ENCODE measurements at places on chromosomes 7 and 10. TPM values are rescaled to one million over a fixed set of nuclear protein-coding genes. Genes with fewer than 3 reads are reported as not detected.

ATAD1 gene
- 53.0 TPM for total RNA-seq

ZNF727 gene
- total RNA-seq: 0.12 TPM

- no peak for DNase-seq
Observed at GRCh38 chr10:23834091-23834490, 374.8 kb upstream of the KIAA1217 start.

- DNase-seq: no peak
Observed at GRCh38 chr10:71496927-71497762, 100.4 kb downstream of the CDH23 start.

DNA sequence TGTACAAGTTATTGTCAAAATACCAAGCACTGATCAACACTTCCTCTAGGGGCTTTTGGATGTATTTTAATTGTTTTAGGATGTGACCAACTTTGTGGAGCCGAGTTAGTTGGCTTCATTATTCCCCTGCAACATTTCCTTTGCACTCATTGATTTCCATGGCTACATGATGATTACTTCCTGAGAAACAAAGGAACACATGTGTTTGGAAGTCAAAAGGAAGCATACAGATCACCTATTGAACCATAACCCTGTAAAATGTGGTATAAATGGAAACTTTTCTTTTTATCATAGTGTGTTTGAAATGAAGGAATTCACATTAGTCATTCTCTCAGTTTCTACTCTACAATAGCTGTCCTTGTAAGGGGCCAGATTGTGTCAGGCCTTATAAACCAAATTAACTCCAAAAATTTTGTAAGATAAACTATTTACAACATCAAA lies 32.2 kb upstream of the EXOC6 start:
- no peak for DNase-seq

- DNase-seq: peak; percentile 72
Observed at GRCh38 chr7:73718905-73719805, at the start of gene STX1A. STX1A (minus strand) TSS chr7:73719669; CDS start chr7:73719631, 38 bp downstream.

GRCh38 chr7:157560258-157560654 lies 223.5 kb downstream of the DNAJB6 start:
- DNase-seq: no peak

DNA sequence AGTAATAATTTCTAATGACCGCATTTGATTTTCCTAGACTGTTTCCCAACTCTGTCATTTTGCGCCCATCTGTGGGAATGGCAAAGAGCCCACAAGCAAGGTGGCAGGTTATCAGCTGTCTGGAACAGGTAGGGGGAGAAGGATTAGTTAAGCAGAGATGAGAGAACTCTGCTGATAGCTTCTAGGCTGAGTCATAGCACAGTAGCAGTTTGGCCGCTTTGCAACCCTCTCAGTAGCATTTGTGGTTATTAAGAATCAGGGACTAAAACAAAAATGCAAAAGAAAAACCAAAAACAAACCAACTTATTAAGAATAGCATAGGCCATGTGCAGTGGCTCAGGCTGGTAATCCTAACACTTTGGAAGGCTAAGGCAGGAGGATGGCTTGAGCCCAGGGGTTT lies 602.7 kb upstream of the SORCS1 start:
- no peak for DNase-seq

DNA sequence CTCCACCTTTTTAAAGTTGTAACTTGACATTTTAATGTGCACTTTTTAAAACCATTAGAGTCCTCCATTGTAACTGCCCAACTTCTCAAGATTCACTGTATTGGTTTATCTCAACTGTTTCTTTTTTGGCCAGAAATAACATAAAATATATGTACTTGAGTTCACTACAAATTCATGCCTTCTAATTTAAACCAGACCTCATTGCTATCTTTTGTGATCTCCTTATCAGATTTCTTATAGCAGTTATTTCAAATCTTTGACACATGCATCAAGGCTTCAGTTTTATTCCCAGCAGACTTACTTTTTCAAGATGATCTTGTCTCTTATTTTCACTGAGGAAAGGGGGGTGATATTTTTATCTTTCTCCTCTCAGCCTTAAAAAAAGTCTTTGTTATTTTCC lies 154.3 kb downstream of the PHF14 start:
- DNase-seq: no peak

GRCh38 chr7:144812379-144813283 lies 23.2 kb downstream of the TPK1 start:
- DNase-seq: peak; percentile 45
